ENCODE measurements at places on chromosomes 12 and 14.
A peak's percentile ranks its signal among the peaks of the same experiment; 100 is the strongest.

DNA sequence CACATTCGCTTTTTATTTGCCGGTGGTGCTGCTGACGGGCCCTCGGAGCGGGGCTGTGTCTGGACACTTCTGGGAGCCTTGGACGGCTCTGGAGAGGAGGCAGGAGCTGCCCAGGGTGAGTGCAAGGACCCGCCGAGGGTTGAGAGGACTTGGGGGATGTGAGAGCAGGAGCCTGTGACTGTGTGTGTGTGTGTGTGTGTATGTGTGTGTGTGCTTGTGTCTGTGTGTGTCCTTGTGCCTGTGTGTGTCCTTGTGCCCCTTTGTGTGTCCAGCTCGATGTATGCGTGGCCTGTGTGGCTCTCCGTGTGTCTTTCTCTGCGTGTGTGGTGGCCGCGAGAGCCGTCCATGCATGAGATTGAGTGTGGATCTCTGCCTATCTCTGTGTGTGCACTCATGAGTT lies 179.6 kb upstream of the MYL2 start:
- DNase-seq = no peak

- DNase-seq = no peak
Observed at GRCh38 chr14:100522616-100523099, 64.6 kb downstream of the BEGAIN start.

DNA sequence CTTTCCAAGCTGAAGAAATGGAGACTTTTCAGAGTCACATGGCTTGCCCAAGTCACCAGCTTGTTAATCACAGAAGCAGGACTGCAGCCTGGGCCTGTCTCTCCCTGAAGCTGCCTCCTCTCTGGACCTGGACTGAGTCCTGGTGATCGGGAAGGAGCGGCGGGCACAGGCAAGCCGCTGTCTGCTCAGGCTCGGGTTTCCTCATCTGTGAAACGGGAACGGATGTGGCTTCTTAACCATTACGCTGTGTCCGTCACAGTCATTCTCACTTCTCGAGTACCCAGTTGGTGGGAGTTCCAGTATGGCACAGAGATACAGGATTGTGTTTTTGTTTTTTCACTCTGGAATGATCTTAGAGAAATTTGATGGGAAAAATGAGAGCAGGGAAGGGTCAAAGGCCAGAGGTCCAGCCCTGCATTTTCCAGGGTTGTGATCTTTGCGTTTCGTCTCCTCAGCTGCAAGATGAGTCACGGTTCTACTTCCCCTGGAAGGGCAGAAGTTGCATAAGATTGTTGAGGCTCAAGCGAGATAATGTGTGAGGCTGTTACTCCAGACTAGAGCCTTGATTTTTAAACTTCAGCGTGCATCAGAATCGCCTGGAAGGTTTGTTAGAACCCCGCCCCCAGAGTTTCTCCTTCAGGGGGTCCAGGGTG lies 7.6 kb upstream of the LRTM2 start:
- DNase-seq = no peak

DNA sequence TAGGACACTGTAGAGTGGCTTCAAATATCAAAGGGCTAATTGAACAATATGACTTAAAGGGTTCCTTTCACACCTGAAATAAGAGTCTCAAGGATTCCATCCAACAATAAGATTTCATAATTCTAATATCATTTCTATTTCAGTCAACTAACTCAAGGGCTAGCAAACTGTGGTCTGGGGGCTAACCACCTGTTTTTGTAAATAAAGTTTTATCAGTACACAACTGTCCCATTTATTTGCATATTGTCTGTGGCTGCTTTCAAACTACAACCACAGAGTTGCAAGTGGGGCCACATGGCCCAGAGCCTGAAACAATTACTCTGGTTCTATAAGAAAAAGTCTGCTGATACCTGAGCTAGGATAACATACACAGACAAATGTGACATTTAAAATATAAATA lies 29.1 kb downstream of the MED13L start:
- DNase-seq = no peak

DNA sequence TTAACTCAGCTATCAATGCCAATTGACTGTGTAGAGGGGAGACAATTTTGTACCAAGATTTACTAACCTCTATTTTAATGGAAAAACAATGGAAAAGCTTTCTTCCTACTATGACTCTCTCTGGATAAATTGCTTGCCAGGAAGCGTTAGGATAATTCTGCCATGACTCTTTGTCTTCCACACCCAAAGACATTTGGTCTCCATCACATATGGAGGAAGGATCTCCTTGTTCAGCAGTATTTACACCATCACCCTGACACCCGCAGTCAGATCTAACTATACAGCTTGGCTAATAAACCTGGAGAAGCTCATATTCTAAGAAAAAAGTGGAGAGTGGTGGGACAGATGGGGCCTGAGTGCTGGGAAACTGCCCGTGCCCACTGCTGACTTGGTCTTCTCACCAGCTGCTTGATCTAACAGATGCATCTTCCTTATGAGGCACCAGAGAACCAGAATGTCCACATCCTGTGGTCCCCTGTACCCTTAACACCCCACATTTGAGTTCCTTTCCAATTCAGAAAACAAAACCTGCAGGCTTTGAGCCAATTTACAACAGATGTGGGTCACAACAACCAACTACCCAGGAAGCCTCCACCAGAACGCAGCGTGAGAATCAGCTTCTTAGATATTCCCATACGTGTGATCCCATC lies 154.0 kb downstream of the DAD1 start:
- no peak for DNase-seq

DNA sequence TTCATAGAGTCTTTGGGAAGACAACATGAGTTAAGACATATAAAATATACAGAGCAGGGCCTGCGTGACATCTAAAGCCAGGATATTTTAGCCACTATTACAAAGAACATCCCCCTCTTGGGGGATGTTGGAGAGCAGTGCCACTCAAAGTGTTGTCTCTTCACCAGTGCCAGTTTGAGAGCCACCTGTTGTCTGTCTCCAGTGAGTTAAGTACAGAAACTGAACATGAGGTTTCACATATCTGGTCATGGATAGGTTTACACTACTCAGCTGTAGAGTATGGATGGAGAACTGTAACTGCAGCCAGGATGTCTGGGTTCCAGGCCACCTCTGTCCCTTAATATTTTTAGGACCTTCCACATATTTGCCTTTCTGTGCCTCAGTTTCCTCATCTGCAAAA lies 39.1 kb downstream of the RNFT2 start:
- DNase-seq = no peak

DNA sequence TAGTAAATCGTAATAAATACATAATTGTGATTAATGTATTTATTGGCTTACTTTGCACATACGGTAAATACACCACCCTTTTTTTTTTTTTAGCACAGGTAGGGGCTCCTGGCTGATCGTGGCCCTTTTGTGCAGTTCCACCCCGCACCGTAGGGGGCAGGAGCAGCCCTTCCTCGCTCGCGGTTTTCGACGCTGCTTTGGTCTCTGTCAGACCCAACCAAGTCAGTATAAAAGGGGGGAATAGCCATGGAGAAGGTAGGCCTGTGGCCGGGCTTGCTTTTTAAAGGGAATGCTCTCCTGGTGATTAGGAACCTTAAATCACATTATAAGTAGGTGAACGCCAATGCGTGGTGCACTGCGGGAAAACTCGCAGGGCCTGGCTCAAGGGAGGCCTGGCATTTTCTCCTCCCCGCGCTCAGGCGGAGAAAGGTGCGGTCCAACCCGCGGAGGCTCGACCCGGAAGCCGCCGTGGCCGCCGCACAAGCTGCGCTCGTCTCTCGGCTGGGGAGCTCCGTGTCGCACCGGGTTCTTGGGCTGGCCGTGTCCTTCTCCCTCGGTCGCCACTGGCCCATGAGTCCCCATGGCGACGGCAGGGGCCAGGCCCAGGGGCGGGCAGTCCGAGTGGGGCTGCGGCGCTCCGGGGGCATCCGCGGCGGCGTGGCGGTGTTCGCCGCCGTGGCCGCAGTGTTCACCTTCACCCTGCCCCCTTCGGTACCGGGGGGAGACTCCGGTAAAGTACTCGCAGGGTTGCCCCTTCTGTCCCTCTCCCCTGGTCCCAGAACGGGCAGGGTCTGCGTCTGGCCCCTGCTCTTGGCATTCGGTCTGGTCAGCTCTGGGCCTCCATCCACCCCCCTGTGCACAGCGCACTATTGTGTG lies at the start of gene TMEM260:
TSS of gene TMEM260 (plus strand) at position 454 of the 876 bp plus-strand sequence. CDS start at position 571, 117 bp downstream.
- DNase-seq = peak; percentile 90

DNA sequence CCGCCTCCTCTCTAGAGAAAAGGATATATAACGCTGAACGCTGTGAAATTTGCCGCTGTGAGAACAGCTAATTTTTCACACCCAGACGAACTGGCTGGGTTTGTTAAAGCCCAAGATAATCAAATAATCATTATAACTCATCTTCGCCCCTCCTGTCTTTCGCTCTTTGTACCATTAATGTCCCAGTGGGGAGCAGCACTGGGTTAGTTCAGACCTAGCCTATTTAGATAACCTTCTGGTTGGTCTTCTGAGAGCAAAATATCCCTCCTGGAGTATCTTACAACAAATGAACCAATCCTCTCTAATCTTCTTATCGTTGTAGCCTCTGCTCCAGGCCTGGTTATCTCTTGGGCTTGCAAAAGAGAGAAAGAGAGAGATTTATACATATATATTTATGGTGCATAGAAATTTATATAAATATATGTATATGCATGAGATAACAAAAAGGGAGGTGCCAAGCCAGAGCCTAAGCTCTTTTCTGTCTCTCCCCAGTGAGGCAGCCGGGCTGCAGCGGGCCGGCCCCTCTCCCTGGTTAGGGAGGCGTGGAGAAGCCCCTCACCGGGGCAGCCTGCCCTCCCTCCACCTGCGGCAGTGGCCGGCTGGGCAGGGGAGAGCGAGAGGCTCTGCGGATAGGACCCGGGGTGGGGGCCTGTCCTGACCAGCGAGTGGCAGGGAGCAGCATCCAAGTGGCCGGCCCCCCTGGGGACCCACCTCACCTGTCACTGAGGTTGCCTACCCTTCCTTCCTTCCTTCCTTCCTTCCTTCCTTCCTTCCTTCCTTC lies 202.0 kb upstream of the LHX5 start:
- no peak for DNase-seq

GRCh38 chr12:58907391-58907790 lies 12.9 kb downstream of the LRIG3 start:
- no peak for DNase-seq

DNA sequence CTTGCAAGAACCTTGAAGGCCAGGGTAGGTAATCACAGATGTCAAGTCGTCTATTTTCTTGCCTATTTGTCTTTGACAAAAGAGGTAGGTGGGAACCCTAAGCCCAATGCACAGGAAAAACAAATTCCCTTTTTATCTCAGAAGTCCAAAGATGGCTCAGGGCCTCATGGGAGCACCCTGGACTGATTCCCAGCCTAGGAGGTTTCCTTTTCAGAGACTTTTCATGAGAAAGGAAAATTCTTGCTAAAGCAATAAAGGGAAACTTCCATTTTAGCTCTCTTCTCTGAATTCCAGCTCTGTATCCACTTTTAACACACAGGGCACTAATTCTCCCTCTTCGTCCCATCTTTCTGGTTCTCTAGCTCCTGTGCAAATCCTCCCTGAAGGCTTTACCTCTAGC lies 1.2 kb downstream of the ZNF641 start:
- DNase-seq = no peak

DNA sequence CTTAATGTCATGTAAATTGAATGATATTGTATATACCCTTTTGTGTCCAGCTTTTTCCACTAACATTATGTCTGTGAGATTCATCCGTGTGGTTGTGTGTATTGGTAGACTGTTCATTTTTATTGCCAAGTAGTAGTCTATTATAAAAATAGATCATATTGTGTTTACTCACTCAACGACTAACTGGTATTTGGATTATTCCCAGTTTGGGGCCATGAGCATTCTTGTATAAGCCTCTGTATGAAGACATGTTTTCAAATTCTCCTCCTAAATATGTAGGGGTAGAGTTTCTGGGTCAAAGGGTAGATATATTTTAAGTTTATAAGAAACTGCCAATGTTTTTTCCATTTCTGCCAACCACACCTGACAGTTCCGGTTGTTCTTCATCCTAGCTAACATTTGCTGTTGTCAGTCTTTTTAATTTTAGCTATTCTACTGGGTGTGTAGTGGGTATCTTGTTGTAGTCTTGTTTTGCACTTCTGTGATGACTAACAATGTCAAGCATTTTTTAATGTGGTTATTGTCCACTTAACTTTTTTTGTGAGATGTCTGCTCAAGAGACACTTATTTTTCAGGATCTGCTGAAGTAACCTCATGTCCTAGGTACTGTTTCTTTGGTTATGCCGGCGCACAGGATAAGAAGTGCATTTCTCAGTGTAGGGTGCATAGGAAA lies 93.2 kb downstream of the DACT1 start:
- DNase-seq = no peak

DNA sequence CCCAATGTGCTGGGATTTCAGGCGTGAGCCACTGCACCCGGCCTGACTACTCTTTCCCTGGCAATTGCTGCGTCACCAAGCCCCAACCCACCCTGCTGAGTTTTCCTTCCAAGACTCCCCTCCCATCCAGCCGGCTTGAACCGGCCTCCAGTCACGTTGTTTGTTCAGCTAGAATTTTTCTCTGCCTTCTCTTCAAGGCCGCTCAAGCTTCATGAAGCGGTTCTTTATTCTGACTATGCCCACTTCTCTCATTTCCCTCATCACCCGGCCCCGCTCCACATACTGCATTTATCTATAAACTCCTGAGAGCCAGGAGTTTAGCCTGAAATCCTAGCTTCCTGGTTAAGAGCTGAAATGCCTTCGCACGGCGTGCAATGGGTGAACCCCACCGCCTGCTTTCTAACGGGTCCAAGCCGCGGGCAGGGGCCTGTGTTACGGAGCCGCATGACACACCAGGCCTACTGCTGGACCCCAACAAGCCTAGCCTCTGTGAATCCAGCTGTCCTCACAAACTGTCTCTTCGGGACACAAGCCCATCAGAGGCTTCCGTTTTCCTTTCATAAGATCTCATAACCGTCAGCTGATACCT lies 999 bp upstream of the DCAF4 start:
- no peak for DNase-seq

- DNase-seq = no peak
Observed at GRCh38 chr12:126419131-126419530, 1353.9 kb downstream of the AACS start.

DNA sequence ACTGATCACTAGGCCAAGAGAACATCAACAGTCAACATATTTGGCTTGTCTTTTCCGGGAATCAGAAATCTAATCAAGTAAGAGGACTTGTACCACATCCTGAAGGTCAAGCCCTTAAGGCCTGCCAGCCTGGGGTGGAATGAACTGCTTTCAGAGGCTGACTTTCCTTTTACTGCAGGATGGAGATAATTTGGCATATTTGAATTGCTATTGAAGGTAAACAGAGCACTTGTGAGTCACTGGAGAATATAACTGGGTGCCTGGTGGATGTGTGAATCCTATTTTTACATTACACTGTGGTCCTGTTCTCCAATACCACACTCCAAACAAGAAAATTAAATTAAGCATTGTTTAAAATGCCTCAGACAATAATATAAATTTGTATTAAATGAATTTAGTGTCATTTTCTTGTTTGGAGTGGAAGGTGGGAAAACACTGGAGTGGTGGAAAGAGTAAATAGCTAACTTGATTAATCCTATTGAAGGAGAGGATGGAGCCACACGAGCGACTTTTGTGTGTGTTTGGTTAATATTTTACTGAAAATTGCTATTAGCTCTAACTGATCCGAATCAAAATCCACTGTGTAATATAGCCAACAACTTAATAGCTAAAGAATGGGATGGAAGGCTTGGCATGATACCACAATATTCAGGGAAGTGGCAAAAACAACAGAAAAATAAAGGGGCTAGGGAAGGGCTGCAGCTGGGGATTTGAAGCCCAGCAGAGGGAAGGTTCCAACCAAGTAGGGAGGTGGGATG lies 89.4 kb downstream of the OTX2 start:
- no peak for DNase-seq

Measured in activated CD8-positive, alpha-beta memory T cell treated with anti-CD3 and anti-CD28 coated beads, Interleukin-2, amount 50 U/mL, for 4 hours (primary cell).